Kidney capillary endothelial cell (primary cell): ENCODE measurements at places on chromosomes 6 and 20.
A peak's percentile ranks its signal among the peaks of the same experiment; 100 is the strongest.

DNA sequence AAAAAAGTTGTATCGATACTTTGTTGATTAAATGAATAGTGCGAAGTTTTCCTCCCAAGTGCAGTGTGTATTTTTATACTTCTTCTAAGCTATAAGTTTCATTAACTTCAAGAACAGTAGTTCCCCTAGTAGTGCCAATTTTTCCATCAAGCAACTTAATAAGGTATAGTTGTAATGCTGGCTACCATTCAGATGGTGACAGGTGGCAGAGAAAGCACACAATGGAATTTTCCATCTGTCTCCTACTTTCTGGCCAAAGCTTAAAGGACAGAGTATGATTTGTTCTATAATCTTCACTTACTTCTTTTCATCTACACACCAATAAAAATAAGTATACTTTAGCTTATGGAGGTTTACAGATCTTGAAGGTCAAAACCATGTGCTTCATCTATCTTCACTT is 431.1 kb downstream of the NKAIN2 start:
- no peak for DNase-seq

DNA sequence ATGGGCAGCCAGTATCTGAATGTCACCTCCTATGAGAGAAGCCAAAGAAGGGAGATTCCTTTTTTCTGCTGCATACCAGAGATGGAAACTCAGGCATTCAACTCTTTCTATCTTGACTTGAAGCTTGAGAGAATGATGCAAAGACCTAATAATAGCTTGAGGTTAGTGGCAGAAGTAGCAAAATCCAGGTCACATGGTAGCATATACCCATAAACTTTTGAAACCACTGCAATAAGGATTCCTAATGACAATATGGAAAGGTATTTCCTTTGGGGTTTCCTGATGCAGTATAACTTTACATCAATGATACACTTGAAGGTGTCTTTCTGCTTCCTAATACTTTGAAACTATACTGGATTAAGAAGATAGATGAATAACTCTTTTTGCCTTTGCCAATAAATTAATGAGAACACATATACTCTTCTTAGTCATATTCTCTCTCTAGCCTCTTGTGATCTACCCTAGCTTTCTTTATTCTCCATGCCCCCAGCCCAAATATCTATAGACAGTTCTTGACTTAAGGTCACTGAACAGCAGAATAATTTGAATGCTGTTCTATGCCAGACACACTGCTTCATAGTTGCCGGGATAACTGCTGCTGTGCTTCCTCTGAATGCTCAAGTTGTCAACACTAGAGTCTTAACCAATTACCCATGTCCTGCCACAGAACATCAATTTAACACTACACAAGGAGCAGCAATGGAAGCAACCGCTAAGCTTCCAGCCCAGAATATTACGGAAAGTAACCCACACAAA is 155.5 kb upstream of the SIM1 start:
- peak; percentile 15 for DNase-seq

GRCh38 chr6:35068206-35068605 is 72.9 kb downstream of the TCP11 start:
- DNase-seq: no peak

- peak; percentile 24 for DNase-seq
These were observed 93.8 kb upstream of the LY86 start for GRCh38 chr6:6494677-6495076.

GRCh38 chr20:20782755-20783154 is 70.3 kb upstream of the RALGAPA2 start:
- no peak for DNase-seq

GRCh38 chr6:154447954-154448353 is 62.5 kb downstream of the CNKSR3 start:
- DNase-seq: peak; percentile 58

DNA sequence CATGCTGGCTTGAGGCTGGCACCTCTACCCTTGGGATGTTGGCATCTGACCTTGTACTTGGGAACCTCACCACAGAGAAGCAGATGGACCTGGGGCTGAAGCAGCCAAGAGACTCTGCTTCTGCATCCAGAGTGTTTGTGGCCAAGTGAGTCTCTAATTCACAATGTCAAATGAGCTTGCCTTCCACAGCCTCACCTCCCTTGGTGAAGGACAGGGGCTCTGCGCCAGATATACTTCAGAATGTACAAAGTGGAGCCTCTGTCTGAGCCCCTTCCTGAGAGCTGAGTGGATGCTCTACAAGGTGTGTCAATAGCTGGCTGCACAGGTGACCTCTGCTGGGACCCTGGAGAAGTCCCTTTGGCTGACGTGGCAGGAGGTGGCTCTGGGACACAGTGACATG is 508.9 kb downstream of the CDH26 start:
- DNase-seq: no peak

- DNase-seq: no peak
These were observed 19.9 kb upstream of the CCN5 start for GRCh38 chr20:44695295-44695673.

- no peak for DNase-seq
These were observed 168.3 kb upstream of the STXBP5 start for GRCh38 chr6:147035886-147036285.

DNA sequence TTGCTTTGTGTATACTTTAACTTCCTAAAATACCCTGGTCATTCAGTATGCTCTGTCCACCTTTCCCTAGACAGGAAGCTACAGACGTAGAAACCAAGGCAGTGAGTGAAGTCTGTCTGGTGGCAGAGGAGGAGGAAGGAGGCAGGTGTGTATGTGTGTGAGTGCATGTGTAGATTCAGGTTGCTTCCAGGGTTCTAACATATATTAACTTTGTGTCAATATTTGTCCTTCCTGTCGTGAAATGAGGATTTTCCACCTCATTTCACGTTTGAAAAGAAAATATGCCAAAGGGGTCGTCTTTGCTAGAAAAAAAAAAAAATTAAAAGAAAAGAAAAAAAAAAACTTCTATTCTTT is 411.5 kb downstream of the PKHD1 start:
- DNase-seq: no peak

GRCh38 chr6:16414205-16414604 is 175.8 kb downstream of the GMPR start:
- no peak for DNase-seq

- DNase-seq: no peak
These were observed 19.7 kb downstream of the RAB44 start for GRCh38 chr6:36717231-36717825.

DNA sequence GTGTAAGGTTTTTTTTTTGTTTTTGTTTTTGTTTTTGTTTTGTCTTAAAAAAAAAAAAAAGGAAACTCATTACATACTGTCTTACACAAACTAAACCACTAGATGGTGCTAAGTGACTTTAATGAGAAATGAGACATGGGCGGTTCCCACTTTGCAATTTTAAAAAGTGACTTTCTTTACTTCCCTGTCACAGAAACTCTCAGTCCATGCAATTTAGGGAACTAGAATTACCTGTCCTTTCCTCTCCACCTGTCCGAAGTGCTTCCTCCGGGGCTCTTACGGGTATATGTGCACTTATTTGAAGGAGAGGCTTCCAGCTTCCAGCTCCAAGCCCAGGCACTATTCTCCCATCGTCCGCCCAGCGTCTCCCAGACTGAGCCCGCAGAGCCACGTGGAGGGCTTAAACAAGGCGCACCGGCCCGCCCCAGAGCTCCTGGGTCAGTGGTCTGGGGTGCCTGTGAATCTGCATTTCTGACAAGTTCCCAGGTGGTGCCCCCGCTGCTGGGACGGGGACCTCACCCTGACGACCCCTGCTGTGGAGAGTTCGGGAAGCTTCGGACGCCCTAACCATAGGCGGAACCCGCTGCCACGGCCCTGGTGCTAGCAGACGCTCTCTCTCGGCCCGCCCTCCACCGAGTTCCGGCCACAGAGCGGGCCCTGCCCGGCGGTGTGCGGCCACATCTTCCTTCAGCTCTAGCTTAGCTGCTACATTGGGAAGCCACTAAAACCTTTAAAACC is 26.1 kb downstream of the BFSP1 start:
- DNase-seq: peak; percentile 67

GRCh38 chr6:736657-737446 is 43.9 kb upstream of the EXOC2 start:
- DNase-seq: no peak

DNA sequence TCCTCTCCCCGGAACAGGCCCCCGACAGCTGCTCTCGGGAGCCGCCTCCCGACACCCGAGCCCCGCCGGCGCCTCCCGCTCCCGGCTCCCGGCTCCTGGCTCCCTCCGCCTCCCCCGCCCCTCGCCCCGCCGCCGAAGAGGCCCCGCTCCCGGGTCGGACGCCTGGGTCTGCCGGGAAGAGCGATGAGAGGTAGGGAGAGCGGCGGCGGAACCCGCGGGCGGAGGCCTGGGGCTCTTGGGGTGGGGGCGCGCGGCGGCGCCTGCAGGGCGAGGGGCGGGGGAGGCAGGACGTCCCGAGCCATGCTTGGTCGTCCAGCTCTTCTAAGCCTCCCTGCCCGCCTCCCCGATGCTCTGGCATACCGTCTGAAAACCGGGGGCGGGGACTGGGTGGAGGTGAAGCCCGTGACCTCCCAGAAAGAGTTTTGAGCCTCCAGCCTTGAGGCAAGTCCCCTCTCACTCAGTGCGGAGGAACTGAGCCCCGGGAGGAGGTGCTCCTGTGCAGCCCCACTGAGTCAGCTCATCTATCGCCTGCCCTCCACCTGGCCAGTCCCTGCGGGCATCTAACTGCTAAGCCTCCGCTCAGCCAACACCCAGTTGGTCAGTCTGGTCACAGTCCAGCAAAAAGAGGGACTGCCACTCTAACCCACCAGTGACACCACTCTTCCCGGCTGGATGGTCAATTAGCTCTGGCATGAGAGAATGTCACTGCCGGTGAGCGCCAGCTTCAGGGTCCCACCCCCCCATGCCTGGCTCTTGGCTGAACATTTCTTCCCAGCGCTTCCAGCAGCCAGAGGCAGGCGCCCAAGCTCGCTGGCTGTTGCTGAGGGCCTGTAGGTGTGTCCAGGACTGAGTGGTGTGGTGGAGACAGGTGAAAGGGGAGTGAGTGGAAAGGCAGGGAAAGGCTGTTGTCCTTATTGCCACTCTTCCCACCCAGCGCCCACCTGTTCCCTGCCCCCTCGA is 482 bp downstream of the DDR1 start:
- DNase-seq: no peak

DNA sequence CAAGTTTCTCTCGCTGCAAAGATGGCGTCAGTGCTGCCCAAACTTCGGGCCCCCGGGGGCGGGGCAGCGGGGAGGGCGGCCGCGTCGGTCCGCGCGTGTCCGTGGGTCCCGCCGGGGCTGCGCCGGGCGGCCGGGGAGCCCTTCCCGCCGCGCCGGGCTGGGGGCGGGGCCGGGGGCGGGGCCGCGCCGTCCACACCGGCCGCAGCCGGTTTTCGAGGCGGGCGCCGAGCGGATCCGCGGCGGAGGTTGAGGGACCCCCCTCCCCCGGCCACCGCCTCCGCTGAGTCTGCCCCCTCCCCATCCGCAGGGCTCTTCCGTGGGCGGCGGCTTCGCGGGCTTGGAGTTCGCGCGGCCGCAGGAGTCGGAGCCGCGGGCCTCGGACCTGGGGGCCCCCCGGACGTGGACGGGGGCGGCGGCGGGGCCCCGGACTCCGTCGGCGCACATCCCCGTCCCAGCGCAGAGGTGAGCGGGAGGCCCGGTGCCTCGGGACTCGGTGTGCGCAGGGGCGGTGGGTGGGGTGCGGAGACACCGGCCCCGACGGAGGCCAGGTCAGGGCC is 572 bp downstream of the SLC2A4RG start:
- no peak for DNase-seq

- DNase-seq: no peak
These were observed 72.7 kb downstream of the NFATC2 start for GRCh38 chr20:51469578-51470498.
